ENCODE measurements at places on chromosomes 6 and 20. TPM values are rescaled to one million over a fixed set of nuclear protein-coding genes. Genes with fewer than 3 reads are reported as not detected.

- DNase-seq, result no peak
- H3K36me3 ChIP-seq, result peaks cover 3% of the 10 kb centered on the region
- no peak overlapping the region for H3K27ac ChIP-seq
- no peaks in the 10 kb centered on the region for H3K27me3 ChIP-seq
- H3K4me3 ChIP-seq, result no peak overlapping the region
Observed at GRCh38 chr6:52513464-52513863, 63.4 kb downstream of the TRAM2 start.

GRCh38 chr6:84753173-84753572, 11.2 kb downstream of the TBX18 start:
- no peaks in the 10 kb centered on the region for H3K27me3 ChIP-seq
- H3K36me3 ChIP-seq, result no peaks in the 10 kb centered on the region
- no peak overlapping the region for H3K27ac ChIP-seq
- no peaks in the 10 kb centered on the region for H3K4me1 ChIP-seq
- DNase-seq, result no peak
- no peak overlapping the region for H3K4me3 ChIP-seq

The FILIP1 gene
- polyA plus RNA-seq, result 6.4 TPM

DNA sequence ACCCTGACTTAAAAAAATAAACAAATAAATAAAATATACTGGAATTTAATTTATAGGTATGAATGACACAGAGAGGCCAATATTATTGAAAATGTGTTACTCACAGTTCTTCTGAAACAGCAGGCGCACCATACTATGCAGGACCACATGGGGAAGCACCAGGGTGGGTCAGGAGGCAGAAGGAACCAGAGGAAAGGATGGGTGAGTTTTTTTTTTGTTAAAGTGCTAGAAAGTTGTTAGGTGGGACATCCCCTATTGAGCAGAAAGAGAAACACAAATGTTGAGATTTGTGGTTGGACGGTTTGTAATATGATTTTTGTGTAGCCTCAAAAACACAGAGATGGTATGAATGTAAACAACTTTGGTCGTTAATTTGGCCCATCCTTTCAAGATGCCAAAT, 26.0 kb downstream of the PTPRA start:
- no peaks in the 10 kb centered on the region for H3K36me3 ChIP-seq
- H3K4me3 ChIP-seq, result no peak overlapping the region
- H3K27ac ChIP-seq, result no peak overlapping the region
- no peaks in the 10 kb centered on the region for H3K4me1 ChIP-seq
- no peaks in the 10 kb centered on the region for H3K27me3 ChIP-seq

All from GM23338 (cell line).